Putamen (tissue), 1 donor: ENCODE measurements at places on chromosomes 6 and 20.
A peak's percentile ranks its signal among the peaks of the same experiment; 100 is the strongest.

DNA sequence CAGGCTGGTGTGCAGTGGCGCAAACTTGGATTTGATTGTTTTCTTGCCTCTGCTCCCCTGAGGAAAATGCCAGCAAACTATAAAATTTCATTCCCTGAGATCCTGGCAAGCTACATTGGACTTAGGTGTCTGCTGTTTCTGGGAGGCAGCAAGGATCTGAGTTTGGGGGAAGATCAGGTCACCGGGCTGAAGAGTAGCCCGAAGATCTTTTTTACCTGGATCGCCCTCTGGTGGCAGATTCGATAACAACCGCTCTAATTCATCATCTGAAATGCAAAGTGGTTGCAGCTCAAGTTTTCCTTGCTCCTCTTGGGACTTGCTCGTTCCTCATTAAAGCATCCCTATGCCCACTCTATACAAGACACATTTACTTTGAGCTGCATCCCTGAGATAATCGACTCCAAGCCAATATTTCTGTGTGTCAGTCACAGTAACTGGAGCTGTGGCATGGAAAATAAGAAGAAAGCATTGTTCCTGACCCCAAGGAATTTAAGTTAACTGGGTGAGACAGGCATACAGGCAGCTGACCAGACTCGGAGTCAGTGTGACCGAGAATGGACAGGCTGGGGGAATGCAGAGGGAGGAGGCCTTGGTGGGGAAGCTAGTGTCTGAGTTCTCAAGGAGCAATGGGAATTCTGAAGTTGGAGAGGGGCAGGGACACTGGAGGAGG, 131.8 kb upstream of the PROKR2 start:
- peak; percentile 13 for DNase-seq

- DNase-seq, result no peak
Observed at GRCh38 chr6:139029470-139030227, 1.1 kb downstream of the ABRACL start.

GRCh38 chr6:126600258-126600916, 260.5 kb downstream of the CENPW start:
- no peak for DNase-seq

DNA sequence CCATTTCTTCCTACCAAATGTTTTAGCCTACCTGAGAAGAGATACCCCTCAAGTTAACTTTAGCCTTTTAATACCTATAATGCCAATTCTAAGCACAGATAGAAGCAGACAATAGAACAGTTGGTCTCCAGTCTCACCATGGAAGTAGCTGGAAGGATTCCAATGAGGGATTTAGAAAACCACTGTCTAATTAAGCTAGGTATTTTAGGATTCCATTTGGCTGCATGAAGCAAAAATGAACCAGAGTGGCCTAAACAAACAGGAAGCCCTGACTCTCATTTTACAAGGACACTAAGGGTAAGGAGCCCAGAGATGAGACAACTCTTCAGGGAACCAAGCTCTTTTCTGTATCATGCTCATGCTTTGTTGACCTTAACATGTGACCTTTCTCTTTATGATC, 199.2 kb downstream of the ALDH8A1 start:
- DNase-seq, result no peak

DNA sequence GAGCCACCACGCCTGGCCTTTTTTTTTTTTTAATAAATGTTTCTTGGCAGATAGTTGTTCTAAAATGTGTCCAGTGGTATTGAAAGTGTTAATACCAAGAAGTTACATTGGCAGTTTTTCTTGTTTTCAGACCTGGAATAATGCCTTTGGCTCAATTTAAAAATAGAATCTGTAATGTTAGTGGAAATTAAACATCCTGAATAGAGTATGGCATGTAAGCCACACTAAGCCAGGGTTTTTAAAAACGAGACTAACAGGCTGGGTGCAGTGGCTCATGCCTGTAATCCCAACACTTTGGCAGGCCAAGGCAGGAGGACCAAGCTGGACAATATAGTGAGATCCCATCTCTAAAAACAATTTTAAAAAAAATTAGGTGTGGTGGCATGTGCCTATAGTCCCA, 25.3 kb downstream of the MCM8 start:
- no peak for DNase-seq

DNA sequence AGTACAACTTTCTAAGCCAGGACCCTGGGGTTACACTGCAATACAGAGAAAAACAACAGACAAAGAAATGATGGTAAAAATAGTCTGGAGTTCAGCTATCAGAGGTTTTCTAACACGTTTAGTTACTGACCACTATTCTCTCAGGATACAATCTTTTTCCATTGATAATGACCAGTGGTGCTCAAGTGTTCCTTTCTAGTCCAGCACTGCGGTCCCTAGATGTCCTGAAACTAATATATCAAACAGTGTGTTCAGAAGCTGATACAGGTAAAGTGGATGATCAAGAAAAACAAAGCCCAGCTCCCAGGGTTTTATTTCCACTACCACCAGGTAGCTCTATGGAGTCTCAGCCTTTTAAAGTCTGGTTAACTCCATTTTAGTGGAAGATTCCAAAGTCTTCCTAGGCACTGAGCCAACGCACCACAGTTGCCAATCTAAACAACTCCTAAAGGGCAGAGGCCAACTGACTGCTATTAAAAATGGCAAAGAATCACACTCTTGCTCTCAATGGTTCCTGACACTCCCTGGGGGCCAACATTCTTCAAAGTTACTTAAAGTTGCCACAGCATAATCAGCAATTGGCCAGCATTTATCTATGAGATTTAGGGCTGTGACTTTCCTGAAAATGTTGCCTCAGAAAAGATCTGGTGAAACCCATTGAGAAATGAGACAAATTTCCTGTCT, 38.2 kb downstream of the DZANK1 start:
- DNase-seq, result no peak

GRCh38 chr6:14889611-14890593, 356.0 kb upstream of the JARID2 start:
- no peak for DNase-seq

DNA sequence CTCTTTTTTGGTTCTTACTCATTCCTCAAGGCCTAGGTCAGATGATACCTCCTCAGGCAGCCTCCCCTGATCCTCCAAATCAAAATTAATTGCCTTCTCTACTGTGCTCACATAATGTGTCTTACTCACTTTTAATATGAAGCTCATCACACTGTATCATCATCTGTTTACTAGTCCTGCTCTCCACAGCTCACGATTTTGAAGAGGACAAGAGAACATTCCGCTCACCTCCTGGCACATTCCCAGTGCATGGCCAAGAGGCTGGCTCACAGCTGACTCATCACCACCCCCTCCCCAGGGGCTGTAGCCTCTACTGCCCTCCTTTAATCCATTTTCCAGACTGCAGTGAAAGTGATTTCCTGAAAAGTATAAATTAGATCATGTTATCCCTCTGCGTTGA, 133.1 kb downstream of the ALDH8A1 start:
- DNase-seq, result no peak

GRCh38 chr20:2839732-2840137, 720 bp downstream of the PCED1A start:
- DNase-seq, result no peak

DNA sequence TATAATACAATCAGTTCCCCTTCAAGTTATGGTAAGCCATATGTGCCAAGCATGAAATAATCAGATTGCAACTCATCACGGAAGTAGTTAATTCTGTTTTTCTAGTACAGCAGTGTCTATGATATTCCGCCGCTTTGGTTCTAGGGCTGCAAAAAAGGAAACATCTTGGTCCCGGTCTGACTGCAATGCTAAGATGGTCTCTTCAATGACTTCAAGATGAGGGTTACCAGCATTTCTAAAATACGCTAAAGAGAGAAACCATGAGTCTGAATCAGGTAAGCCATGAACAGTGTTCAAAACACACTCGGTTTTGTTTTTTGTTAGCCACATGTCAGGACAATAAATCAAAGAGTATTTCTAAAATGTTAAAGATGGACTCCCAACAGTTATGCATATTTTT, 3.2 kb upstream of the ANKRD60 start:
- no peak for DNase-seq

DNA sequence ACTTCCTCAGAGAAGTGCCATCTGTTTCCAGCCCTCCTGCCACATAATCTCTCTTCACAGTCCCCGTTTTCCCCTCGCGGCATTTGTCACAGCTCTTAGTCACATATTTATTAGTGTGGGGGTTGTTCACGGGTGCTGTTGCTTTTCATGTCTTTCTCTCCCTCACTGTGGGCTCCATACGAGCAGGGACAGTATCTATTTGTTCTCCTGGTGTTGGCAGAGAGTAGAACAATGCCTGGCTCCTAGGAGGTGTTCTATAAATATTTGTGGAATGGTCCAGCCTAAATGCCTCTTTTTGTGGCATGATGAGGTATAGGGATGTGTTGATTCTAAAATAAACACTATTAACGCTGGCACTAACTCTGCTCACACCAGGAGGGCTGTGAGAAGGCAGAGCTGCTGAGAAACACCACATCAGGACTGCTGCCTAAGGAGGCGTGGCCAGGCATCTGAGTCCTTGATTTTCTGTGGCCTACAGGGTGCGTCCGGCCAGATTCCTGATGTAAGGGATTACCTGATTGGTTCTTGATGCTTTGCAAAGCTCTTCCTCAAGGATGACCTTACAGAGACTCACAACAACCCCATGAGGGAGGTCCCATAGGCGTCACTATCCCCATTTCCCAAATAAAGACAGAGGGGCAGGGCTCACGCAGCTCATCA, 219.8 kb upstream of the ARID1B start:
- peak; percentile 52 for DNase-seq

DNA sequence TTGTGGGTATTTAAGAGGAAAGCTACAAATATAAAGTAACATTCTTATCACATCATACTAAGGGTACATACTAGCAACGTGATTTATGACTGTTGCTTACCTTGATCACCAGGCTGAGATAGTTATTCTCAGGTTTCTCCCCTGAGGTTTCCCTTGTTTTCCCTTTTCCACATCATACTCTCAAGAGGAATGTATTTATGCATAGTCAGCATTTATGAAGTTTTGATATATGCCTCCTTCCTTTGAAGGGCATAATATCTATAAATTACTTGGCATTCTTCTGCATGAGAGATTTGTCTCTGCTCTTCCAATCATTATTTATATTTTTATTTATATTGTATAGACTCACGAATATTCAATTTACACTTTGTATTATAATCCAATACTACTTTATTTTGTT, 726.7 kb upstream of the ADGRB3 start:
- no peak for DNase-seq

- no peak for DNase-seq
Observed at GRCh38 chr6:1665214-1665613, 55.5 kb downstream of the FOXC1 start.

GRCh38 chr6:69866351-69866769, at the start of gene COL19A1:
Gene COL19A1, plus strand, starts transcription at chr6:69866556. Its CDS starts 13,012 bp downstream, at chr6:69879568.
- DNase-seq, result no peak

DNA sequence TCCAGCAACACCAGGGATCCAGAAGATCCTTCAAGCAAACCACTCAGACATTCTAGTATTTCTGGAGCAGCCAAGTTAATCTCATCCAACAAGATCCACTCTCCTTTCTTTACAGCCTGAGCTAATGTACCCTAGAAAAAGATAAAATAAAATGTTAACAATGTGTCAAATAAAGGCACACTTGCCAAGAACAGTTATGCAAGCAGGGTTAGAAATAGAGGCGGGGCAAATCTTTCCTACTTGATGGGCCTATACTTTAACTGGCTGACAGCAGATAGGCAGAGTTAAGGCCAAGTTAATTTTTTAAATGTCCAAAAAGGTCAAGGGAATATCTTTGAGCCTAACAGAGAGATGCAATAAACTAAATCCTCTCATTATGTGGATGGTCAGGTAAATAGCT, 60.8 kb downstream of the MDN1 start:
- peak; percentile 46 for DNase-seq

- DNase-seq, result no peak
Observed at GRCh38 chr6:20833881-20834515, 299.7 kb downstream of the CDKAL1 start.

- peak; percentile 14 for DNase-seq
Observed at GRCh38 chr20:46970937-46971630, 76.4 kb downstream of the EYA2 start.

DNA sequence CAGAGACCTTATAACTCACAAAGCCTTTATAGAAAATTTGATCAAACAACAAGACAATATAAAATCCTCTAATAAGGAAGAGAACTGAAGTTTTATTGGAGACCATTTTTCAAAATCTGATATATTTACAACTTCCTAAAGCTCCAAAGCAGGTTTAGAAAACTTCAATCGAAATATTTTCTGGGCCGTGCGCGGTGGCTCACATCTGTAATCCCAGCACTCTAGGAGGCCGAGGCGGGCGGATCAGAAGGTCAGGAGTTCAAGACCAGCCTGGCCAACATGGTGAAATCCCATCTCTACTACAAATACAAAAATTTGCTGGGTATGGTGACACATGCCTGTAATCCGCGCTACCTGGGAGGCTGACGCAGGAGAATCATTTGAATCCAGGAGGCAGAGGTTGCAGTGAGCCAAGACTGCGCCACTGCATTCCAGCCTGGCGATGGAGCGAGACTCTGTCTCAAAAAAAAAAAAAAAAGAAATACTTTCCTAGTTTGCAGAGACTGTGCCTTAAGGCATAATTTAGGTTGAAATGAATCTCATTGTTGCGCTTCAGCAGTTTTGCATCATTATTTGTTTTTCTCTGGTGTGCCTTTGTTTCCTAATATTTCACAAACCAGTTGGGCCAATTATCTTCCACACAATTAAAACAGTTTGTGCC, 60.6 kb upstream of the ASIP start:
- DNase-seq, result no peak

DNA sequence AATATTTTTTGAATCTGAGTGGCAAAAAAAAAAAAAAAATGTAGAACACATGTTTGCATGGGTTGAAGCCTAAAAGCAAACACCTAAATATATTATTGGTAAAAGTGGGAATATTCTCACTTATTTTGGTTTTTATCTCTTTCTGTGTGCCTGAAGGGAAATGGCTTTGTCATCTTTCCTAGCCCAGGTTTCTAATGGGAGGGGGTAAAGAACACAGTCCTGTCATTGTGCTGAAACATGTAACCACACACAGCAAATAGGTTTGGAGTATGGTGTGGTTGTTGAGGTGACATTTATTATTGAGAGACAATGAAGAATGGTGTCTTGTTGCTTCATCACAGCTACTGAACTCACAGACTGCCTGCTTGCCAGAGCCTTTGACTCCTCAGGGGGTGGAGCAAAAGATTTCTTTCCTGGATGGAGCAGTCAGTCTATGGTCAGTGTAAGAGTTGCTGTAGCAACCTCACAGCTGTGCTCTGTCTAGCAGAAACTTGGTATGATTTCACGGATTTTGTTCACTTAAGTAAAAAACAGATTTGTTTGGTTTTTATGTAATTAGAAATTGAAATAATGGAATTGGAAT, 70.2 kb downstream of the CEP57L1 start:
- no peak for DNase-seq

GRCh38 chr6:158610319-158610968, 34.1 kb downstream of the DYNLT1 start:
- no peak for DNase-seq
